ENCODE measurements at places on chromosomes 4 and X.

DNA sequence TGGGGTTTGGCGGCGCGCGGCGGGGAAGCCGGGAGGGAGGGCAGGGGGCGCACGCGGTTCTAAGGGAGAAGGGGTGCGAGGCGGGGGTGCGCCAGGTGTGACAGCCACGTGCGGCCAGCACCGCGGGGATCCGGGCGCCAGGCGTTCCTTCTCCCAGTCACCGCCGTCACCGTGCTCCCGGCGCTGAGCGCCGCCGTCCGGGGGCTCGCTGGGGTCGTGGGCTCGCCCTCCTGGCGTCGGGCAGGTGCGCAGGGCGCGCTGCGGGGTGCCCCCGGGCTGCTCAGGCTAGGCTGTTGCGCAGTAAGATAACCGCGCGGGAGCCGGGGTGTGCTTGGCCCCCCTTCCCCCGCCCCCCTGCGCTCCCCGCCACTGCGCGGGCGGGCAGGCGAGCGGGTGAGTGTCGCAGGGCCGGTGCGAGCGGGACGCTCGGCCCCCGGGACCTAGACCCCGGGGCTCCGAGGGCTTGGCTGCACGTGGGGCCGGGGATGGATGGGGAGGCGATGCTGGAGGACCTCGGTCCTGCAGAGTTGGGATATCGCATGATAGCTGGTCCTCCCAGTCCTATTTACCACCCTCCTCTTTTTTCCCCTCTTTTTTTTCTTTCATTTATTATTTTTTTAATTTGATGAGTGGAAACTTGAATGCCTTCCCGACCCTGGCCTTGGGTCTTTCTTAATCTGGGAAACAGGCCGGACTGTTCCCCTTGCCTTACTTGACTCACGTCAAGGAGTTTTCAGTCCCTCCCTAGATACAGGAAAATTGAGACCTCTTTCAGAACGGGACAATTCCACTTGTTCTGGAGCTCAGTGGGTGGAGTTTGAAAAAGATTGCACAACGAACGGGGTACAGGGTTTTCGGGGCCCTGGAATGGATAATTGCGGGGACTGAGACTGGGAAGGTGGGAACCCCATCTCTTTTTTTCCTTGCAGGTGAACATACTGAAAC lies 797 bp downstream of the TXLNG start:
- DNase-seq: no peak

GRCh38 chr4:147984065-147984777 lies 252.3 kb downstream of the ARHGAP10 start:
- peak; percentile 67 for DNase-seq

- peak; percentile 66 for DNase-seq
Measured at GRCh38 chr4:183140911-183141320, 41.9 kb downstream of the WWC2 start.

DNA sequence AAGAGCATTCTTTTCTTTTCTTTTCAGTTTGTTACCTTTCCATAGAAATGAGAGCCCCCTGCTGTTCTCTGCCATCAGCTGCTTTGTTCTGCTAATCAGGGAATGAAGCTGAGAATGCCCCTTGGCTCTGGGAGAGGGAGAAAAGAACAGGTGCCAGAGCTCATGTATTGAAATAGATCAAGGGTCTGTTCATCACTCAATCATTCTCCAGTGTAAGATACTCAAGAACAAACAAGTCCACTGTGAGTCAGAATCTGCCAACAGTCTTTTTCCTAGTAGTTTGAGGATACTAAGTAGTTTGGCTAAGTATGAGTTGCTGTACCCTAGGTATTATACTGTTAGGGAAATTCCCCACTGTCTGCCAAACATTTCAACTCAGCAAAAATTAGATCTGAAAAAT lies 144.3 kb downstream of the RTL3 start:
- no peak for DNase-seq

DNA sequence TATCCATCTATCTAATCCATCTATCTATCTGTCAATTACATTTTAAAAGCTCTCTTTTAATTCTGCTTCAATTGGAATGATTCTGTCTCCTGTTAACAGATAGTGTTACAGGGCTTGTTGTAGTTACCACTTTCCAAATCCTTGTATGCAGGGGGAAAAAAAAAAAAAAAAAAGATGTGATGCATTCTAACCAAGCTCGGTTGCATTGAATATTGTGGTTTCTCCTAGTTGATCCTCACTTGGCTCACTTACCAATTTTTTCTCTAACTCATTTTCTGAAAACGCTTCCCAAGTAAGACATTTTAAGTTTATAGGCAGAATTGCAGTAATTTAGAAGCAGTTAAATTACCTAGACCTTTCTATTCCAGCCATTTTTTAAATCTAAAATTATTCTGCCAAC lies 327.9 kb upstream of the PITX2 start:
- DNase-seq: no peak
